ENCODE measurements at places on chromosomes 4 and X.

GRCh38 chr4:85769009-85769408, 294.1 kb downstream of the ARHGAP24 start:
- no peak for DNase-seq

DNA sequence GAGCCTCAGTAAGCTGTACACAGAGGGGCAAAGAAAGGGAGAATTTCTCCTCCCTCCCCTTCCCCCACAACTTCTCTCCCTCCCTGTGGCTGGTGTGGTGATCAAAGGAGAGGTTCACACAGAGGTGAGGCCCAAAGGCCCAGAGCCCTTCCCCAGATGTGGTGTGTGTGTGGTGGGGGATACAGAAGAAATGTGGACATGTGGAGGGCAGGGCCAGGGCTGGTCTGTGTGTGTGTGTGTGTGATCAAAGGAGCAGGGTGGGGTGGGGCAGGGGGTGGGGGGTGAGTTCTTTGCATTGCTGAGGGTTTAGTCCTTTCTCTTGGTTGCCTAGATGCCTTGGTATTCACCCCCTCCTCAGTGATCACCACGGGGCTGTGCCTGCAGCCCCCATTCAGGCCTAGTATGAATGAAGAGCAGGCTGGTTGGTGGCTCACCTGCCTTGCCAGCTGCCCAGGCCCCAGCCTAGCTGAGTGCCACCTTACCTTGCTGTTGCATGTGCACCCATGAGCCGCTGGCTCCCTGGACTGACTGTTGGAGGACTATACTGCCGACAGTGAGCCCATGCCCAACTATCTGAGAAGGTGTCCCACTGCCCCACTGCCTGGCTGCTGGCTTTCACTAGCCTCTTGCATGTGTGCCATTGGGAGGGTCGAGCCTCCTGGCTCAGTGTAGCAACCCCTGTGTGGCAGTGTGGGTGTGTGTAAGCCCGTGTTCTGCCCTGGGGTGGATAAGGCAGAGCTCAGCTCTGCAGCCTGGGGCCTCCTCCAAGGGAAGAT, 101.9 kb downstream of the EFNB1 start:
- no peak for DNase-seq

GRCh38 chr4:102168580-102168979, 176.7 kb downstream of the SLC39A8 start:
- no peak for DNase-seq

- no peak for DNase-seq
These were observed 1446.0 kb downstream of the FSTL5 start for GRCh38 chr4:160717848-160718247.

- DNase-seq: no peak
These were observed 28.8 kb downstream of the FGF2 start for GRCh38 chr4:122855353-122855890.

DNA sequence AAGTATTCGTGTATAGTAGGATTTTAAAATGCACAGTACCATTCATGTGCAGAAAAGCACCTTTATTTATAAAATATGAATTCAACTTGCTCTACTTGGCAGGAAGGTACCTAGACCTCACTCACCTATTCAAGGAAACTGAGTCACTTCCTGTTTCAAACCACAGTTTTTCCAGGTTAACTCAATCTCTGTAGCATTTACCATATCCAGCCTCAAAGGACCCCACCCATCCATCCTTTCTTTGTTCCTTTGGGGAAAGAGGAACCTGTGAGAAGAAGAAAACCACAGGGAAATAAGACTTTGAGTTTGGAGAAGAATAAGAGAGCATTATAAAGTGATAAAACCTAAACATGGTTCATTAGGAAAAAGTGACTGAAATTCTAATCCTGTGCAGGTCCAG, 250.7 kb downstream of the CBR4 start:
- no peak for DNase-seq

DNA sequence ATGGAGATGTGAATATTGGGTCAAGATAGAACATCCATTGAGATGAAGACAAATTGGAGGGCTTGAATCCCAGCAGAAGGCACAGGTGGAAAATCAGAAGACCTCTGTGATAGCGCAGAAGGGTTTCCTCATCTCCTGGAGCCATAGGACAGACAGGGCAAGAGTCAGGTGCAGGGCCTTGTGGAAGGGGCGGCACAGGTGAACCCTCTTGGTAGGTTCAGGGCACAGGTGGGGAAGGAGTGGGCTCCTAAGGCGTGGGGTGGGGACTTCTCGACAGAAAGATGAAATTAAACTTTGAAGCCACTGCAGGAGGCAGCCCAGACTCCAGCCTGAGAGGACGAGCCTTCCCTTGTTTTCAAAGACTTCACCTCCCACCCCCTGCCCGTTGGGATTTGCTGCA, 9.3 kb upstream of the RGS12 start:
- no peak for DNase-seq

DNA sequence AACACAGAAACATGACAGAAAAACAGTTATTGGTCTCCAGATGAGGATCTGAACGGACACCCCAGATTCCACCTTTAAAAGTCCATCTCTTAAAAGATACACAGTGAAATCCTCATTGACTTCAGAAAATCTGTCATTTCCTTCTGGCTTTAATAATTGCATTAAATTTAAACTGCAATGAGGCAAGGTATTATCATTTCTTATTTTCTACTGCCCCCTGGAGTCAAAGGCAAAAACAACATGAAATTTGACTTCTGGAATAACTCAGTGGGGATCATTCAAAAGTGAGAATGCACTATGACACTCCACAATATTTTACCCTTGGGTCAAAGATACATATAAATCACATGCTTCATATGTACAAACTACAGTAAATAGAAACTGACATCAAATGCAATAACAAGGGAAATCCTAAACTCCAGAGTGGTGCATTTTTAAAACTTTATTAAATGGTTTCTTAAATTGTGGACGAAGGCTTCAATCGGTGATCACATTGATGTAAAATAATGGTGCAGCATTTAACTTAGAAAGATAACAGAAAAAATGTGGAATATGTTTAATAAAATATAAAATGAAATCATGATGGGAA, 56.4 kb upstream of the SPANXN1 start:
- no peak for DNase-seq

- no peak for DNase-seq
These were observed 122.8 kb downstream of the DIPK2B start for GRCh38 chrX:45077748-45078424.

DNA sequence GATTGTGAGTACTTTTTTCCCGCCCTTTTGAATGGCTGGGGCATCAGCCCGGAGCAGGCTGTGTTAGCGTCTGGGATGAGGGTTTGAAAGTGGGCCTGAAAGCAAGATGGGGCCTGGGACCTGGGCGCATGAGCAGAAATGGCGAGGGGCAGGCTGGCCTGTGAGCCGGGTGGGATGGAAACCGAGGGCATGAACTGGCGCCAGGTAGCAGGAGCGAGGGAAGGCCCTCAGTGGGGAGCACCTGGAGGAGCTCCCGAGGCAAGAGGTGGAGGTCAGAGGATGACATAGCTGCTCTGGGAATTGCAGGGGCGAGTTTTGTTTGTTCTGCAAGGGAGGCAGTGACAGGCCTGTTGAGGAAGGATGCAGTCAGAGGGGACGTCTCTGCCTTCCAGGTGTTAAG, 68.6 kb downstream of the RGS12 start:
- DNase-seq: no peak

GRCh38 chr4:6405397-6405706, 67.1 kb downstream of the PPP2R2C start:
- DNase-seq: no peak

- no peak for DNase-seq
These were observed 22.2 kb upstream of the GTPBP6 start for GRCh38 chrX:340641-341423.

DNA sequence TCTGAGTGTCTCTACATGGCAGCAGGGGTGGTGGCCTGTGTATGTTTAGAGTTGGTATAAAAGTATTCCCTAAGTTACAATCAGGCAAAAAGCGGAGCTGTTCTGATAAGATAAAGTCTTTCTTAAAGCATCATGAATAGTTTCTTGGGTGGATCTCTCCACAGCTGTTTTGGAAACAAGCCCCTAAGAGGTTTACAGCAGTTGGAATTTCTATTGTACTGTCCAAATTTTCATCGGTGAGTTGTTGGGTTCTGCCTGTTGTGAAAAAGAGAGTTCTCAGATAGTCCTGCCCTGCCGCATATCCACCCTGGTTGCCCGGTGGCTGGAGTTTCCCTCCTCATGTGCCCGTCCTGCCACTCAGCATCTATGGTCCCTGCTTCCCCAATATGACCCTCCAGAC, 50.1 kb downstream of the C4orf51 start:
- no peak for DNase-seq

DNA sequence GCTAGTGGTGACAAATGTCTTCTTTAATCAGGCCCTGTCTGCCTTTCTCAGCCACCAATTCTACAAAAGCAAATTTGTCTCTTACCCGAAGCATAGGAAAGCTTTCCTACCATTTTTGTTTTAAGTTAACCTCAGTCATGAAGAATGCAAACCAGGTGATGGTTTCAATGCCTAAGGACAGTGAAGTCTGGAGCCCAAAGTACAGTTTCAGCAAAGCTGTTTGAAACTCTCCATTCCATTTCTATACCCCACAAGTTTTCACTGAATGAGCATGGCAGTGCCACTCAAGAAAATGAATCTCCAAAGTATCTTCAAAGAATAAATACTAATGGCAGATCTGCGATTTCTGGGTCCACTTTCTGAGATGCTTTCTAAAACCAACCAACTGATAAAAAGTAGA, 23.9 kb downstream of the SRD5A3 start:
- DNase-seq: no peak

GRCh38 chr4:158860856-158861255, 92.0 kb downstream of the FNIP2 start:
- DNase-seq: no peak

GRCh38 chr4:1240721-1241465, 8.0 kb downstream of the CTBP1 start:
- peak; percentile 18 for DNase-seq

DNA sequence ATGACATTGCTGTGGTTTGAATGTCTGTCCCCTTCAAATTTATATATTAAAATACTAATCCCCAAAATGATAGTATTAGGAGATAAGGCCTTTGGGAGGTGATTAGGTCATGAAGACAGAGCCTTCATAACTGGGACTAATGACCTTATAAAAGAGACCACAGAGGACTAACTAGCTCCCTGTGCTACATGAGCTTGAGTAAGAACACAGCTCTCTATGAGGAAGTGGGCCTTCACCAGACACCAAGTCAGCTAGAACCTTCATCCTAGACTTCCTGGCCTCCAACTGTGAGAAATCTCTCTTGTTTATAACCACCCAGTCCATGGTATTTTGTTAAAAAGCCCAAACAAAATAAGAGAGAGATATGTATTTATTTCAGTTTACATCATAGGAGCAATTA, 242.2 kb upstream of the CTSO start:
- peak; percentile 7 for DNase-seq

GRCh38 chr4:185079271-185079905, 61.1 kb downstream of the HELT start:
- no peak for DNase-seq

- no peak for DNase-seq
These were observed 423.9 kb downstream of the FAM133A start for GRCh38 chrX:94097868-94098267.

All from GM12891 (cell line).